ENCODE measurements at places on chromosomes 12 and 14.

GRCh38 chr12:110200124-110200417, 75.9 kb downstream of the IFT81 start:
- no peak for DNase-seq

GRCh38 chr12:62787023-62787422, 147.9 kb downstream of the PPM1H start:
- no peak for DNase-seq

- DNase-seq = no peak
Measured at GRCh38 chr14:25666877-25667276, 616.9 kb upstream of the STXBP6 start.

DNA sequence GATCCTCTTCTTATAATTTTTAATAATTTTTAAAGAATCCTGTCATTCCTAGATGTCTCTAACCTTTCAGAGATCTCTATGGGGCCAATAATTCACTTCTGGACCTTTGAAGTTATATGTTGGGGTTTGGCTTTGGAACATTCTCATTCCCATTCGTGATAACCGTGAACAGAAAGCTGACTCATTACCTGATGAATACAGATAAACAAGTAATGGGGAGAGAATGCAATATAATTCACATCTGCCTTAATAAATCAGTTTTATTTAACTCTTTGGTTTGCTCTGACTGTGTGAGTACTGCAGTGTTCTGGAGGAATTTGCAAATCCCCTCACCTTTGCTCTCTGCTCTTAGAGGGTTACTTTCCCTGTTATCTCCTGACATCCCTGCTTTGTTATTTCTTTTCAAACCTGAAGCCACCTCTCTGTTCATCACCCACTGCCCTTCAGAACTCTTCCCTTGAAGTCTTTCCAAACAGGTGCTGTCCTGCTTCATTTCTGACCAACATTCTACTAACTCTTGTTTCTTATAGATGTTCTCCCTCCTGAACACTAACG, 79.6 kb upstream of the SLC38A2 start:
- no peak for DNase-seq

DNA sequence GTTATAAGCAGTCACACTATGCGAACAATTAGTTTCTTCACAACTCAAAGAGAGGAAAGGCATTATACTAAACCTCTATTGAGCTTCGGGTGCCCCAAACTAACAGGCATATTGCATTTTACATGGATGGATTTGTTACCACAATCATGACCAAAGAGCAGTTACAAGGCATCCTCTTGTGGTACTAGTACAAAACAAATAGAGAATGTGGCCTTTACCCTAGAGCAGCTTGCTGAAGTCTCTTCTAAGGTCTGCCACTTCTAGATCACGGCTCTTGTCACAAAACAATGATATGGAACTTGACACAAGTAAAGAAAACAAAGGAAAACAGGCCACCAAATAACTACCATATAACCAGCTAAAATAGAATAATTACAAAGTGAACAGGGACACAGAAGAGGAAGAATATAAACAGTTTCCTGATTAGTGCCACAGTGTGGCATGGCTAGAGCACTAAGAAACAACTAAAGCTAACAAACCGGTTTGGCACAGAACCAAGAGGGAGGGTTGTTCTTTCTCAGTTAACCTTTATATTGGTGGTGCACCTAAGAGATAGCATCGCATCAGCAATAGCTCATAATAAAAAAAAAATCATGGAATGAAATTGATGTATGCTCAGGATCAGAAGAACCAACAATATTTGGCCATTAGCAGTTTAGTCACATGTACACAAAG, 209.7 kb upstream of the ATP2B1 start:
- no peak for DNase-seq

DNA sequence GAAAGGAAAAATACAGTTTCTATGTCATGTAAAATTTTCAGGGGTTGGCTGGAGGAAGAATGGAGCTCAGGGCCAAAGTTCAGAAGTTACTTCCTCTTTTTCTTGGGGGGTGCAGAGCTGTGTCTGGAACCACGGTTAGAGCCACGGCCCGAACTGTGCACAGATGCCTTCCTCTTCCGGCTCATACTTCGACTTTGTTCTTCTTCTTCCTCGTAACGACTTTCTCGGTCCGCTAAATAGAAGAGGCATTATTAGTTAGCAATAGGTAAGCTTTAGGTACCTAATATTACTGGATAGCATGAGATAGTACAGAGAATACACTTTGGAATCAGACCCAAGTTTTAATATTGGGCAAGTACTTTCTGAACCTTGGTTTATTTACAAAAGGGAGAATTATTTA, 31.2 kb downstream of the SUPT16H start:
- DNase-seq = no peak
